ENCODE measurements at places on chromosomes 6 and 20. TPM values are rescaled to one million over a fixed set of nuclear protein-coding genes. Genes with fewer than 3 reads are reported as not detected.

DNA sequence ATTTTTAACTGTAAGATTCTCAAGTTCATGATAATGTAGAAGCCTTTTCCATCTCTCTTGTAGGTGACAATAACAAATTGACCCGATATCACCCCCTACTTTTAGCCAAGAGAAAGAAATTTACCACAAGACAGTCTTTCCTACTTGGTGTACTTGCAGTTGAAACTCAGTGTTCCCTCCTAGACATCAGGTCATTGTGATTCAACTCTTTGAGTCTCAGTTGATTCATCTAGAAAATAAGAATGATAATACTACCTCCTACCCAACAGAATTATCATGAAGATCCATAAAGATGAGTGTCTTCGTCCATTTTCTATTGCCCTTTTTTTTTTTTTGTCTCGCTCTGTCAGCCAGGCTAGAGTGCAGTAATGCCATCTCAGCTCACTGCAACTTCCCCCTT lies 51.3 kb upstream of the TRERF1 start:
- DNase-seq: no peak

- DNase-seq: no peak
Measured at GRCh38 chr6:80329496-80329895, 223.0 kb downstream of the BCKDHB start.

GRM4 gene
- total RNA-seq: not detected

ARFGEF3 gene
- 0.15 TPM for total RNA-seq

SAMD10 gene
- total RNA-seq: 10.6 TPM

GRCh38 chr6:137339929-137340559 lies 120.9 kb upstream of the IFNGR1 start:
- DNase-seq: no peak

BTN3A1 gene
- total RNA-seq: 242 TPM

DNA sequence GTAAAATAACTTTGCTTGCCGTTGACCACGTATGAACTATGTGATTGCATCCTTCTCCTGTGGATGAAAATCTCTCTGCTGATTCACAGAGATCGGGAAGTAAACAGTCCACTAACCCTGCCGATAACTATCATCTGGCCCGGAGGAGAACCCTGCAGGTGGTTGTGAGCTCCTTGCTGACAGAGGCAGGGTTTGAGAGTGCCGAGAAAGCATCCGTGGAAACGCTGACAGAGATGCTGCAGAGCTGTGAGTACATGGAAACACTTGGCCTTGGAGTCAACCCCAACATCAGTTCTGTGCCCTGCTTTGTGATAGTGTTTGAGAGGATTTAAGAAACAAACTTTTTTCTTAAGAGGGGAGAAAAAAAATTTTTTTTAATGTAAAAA lies 937 bp downstream of the TAF8 start:
- DNase-seq: no peak

- no peak for DNase-seq
Measured at GRCh38 chr6:33817489-33817888, 13.7 kb upstream of the MLN start.

- no peak for DNase-seq
Measured at GRCh38 chr6:112283621-112284020, 29.3 kb upstream of the LAMA4 start.

DNA sequence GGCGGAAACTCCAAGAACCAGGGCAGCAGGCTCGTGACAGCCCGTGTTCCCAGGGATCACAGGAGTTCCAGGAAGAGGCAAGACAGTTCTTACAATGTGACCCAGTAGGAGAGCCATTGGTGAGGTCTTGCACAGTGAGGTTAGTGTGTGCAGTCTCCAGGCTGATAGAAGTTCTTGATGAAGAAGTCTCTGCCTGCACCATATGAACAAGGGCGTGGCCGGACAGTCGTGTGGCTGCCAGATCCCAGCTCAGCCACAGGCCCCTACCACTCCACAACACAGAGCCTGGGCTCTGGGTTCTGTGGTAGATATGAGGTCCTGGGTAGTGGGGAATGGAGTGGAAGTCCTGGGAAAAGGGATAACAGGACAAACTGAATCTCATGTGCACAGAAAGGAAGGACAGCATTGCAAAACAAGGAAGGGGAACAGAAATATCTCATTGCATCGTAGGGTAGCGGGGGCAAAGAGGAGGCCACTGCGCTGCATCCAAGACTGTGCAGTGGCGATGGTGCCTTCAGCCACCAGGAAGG lies 65.2 kb downstream of the STX11 start:
- DNase-seq: no peak

DNA sequence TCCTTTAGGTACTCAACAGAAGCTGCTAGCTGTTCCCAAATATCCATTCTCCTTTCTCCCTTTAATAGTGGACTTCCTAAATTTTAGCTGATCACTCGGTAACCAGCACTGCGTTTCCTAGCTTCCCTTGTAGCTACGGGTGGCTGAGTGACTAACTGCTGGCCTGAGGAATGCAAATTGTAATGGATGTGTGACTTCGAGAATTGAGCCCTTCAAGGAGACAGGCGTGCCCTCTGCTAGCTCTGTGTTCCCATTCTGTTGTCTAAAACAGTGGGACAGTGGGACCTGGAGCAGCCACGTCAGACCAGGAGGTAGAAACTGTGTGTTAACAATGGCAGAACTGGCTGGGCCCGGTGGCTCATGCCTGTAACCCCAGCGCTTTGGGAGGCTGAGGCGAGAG lies 56.5 kb downstream of the SCML4 start:
- DNase-seq: no peak

GRCh38 chr20:51164731-51165130 lies 141.8 kb upstream of the KCNG1 start:
- DNase-seq: no peak

DNA sequence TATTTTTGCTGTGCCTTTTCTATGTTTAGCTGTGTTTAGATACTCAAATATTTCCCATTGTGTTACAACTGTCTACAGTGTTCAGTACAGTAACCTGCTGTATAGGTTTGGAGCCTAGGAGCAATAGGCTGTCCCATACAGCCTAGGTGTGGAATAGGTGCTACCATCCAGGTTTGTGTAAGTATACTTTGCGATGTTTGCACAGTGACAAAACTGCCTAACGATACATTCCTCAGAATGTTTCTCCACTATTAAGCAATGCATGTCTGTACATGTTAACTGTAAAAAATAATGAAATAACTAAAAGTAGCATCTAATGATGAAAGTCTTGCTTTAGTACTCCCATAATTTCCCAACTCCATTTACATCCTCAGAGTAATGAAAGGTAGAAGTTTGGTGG lies 46.0 kb downstream of the SERAC1 start:
- no peak for DNase-seq

- DNase-seq: no peak
Measured at GRCh38 chr6:52233975-52234823, 10.1 kb downstream of the IL17F start.

ADGRB3 gene
- total RNA-seq: not detected

LBP gene
- not detected for total RNA-seq

DNA sequence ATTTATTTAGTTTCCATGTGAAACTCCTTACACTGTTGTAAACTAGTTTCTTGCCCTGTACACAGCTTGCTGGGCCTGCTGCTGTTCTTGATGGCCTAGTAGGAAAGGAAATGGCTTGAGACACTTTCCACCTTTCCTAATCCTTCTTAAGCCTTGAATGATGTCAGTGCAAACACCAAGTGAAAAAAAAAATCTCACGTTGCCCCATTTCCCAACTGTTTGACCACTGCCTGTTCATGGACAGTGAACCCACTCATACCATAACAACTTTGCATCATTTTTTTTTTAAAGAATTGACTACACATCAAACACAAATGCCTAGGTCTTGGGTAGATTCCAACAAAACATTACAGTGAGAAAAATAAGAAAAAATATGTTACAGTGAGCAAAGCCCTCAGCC lies 653.6 kb upstream of the FLRT3 start:
- DNase-seq: no peak

DNA sequence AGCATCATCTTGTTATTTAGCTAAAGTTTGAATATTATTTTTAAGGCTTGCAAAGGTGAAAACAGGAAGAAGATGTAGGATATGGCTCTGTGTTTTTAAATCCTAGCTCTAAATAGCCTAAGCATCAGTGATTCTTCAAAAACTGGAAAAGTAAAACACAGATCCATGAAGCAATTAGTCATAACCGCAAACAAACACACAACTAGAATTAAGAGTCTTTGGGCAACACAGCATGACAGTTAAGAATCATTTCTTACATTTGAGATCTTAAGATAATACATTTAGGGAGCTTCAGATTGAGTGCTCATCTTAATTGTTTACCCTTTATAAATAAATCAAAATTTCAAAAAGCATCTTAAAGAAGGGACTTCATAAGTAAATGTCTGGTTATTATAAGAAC lies 115.8 kb upstream of the MAP7 start:
- DNase-seq: no peak

GRCh38 chr6:143675946-143676345 lies 1.8 kb upstream of the PHACTR2 start:
- DNase-seq: no peak

GRCh38 chr20:48704761-48705160 lies 123.0 kb downstream of the PREX1 start:
- no peak for DNase-seq

DNA sequence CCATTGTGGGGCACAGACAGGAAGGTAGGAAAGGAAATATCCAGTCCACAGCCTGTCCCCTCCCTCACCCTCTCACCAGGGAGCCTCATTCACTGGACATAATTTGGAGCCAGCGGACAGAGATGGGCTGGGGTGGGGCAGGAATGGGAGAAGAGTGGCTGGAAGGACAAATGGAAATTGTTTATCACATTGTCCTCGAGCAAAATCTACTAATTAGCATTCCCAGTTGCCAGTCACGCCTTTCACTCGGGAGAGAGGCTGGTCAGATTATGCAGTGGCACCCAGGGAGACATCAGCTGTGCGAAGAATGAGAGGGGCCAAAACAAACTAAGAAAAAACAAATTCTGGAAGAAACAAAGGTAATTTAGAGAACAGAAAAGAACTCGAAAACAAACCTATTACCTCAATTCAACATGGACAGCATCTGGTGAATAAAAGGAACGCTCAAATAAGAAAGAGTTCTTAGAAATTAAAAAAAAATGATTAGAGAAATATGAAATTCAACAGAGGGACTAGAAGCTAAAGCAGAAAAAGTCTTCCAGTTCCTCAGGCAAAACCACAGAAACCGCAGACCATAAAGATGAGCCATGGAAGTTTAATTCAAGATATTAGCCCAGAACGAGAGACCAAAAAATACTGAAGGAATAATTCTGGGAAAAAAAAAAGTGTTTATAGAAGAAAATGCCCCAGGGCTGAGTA lies 108.5 kb upstream of the RALGAPA2 start:
- no peak for DNase-seq

DNA sequence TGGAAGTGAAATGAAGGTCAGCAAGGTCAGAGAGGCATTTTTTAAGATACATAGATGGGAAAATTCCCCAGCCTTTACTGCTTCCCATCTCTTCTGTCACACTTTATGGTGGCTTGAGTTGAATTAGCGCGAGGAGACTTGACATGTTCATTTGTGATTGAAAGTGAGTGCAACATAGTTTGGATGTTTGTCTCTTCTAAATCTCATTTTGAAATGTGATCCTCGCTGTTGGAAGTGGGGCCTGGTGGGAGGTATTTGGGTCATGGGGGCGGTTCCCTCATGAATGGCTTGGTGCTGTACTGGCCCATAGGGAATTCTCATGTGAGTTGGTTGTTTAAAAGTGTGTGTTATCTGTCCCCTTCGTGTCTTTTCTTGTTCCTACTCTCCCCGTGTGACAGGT lies 237.2 kb downstream of the CDKAL1 start:
- no peak for DNase-seq

DNA sequence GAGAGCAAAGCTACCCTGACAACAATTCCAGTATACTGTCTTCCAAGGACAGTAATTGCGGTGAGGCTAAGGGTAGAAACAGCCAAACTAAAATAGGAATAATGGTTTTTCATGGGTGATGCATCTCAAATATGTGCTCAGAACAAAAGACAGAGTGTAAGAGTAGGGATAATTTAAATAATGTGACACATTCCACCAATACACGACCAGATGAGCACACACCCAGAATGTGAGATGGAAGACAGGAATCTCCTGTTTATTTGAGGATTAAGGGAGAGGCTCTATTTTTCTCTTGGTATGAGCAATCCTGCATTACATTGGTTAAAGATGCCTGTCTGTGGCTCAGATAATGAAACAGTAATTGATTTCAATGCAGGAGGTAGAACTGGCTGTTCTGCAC lies 292.9 kb upstream of the ZFP64 start:
- DNase-seq: no peak

SLC24A3 gene
- total RNA-seq: 0.58 TPM

MUCL3 gene
- total RNA-seq: not detected

DNA sequence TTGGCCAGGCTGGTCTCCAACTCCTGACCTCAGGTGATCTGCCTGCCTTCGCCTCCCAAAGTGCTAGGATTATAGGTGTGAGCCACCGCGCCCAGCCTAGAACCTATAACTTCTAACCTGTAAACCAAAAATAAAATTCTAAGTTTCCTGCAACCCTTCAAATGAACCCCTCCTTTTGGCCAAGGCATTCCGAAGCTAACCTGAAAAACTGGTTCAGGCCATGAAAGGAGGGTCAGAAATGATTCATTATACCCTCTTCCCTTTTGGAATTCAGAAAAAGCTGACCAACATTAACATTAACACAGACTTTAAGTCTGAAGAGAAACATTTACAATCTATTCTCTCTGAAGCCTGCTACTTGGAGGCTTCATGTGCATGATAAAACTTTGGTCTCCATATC lies 165.1 kb downstream of the TINAG start:
- DNase-seq: no peak

GRCh38 chr20:62575976-62576722 lies 66.2 kb upstream of the SLCO4A1 start:
- DNase-seq: no peak

DNA sequence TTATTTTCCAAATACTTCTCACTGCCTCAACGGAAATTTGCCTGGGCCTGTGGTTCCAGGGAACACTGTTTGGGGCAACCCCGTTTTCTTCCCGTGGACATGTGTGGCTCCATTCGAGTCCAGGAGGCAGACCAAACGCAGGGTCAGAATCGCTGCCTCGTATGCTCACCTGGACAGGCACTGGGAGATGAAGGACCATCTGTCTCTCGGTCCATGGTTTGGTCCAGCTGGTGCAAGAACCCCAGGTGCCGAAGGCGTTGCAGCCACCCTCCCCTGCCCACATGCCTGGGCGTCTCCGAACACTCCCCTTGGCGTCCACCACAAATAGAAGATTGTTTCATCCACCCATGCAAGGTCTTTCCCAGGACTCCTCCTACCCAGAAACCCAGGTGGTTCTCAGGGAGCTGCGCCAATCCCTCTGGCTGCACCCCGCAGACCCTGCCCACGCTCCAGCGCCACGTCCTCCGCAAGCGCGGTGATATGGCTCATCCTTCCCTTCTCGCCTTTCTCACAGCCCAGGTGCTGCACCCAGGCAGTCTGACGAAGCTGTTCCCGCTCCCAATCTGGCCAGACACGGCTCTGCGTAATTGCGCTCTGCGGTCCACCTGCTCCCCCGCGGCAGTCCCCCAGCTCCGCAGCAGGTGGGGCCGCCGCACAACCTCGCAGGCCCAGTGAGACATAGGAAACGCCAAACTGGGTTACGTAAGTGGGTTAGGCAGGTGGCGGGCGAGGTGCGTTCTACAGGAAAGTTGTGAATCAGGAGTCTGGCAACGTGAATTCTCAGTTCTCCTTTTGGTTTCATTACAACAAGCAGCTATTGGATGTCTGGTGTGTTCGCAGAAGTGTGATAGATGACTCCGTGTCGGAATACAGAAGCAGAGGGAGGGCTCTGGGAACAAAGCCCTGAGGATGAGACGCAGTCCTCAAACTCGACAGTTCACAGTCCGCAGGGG lies 146.2 kb upstream of the ECI2 start:
- no peak for DNase-seq

CUL9 gene
- 57.0 TPM for total RNA-seq

GRCh38 chr6:25446830-25447569 lies 167.8 kb downstream of the CARMIL1 start:
- no peak for DNase-seq

- DNase-seq: no peak
Measured at GRCh38 chr20:62505337-62506045, 29.7 kb upstream of the GATA5 start.

RAET1E gene
- not detected for total RNA-seq

BMP5 gene
- not detected for total RNA-seq
